ENCODE measurements at places on chromosomes 12 and 14.

DNA sequence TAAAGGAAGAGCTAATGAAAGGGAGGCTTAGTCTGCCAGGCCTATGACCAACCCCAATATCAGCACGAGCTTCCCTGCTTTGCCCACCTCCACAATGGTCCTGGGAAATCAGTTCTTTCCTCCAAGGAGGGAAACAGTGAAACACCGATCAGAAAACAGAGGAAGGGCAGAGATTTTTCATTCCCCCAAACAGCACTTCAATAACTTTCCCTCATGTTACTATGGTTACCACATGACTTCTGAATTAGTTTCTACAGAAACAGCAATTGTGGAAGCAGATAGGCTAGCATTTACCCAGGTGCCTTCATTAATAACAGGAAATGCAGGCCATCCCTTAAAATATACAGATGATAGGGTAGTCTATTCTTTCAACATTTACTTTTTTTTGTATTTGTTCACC lies 35.9 kb downstream of the TRIM9 start:
- no peak for DNase-seq

DNA sequence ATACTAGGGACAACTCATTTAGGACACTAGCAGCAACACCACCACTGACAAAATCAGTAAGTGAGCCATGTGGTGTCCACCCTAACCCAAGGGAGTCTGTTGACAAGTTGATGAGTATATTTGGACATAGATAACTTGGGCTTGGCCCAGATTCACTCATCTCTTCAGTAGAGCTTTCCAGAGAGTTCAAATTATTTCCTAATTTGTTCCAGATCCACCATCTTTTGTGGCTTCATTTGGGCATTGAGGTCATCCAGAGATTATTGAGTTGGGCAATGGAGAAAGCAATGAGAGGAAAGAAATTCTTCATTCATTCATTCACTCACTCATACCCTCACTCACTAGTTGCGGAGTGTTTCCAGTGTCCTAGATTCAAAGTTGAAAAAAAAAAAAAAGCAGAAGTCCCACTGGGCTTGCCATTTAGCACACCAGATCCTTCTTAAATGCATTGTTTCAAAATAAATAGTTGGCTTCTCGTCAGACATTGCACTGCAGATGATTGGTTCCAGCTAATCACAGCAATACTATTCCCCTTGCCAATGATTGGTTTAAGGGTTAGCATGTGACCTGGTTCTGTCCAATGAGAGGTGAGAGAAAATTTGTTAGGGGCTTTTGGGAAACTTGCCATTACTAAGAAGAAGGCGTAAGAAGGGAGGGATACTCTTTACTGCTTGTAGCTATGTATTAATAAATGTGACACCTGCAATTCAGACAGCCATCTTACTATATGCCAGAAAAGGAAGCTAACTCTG lies 31.8 kb upstream of the WSCD2 start:
- no peak for DNase-seq

GRCh38 chr14:53064475-53064874 lies 88.6 kb downstream of the DDHD1 start:
- DNase-seq, result no peak

GRCh38 chr14:70416725-70417349 lies at the start of gene SYNJ2BP:
Gene SYNJ2BP, minus strand, starts transcription at chr14:70417090. Its CDS starts 127 bp downstream, at chr14:70416963.
- DNase-seq, result peak; percentile 86

- no peak for DNase-seq
Measured at GRCh38 chr14:70234066-70234950, 45.6 kb upstream of the SLC8A3 start.

Data from COLO829 (cell line).